Gastroesophageal sphincter (tissue), 4 donors: ENCODE measurements at places on chromosomes 4 and X.

- no peak for ATAC-seq
Measured at GRCh38 chr4:188660796-188661195, 521.6 kb downstream of the TRIML1 start.

DNA sequence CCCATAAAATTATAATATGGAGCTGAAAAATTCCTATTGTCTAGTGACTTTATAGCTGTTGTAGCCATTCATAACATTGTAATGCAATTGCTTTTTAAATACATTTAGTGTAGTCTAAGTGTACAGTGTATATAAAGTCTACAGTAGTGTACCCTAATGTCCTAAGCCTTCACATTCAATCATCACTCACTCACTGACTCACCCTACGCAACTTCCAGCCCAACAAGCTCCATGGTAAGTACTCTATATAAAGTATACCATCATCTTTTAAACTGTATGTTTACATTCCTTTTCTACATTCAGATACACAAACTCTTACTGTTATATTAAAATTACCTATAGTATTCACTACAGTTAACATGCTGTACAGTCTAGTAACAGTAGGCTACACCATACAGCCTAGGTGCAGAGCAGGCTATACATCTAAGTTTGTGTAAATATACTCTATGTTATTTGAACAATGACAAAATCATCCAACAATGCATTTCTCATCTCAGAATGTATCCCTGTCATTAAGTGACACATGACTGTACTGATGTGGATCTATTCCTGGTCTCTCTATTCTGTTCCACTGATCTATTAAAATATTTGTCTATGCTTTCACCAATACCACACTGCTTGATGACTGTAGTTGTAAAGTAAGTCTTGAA lies 33.7 kb downstream of the CLOCK start:
- ATAC-seq, result no peak

DNA sequence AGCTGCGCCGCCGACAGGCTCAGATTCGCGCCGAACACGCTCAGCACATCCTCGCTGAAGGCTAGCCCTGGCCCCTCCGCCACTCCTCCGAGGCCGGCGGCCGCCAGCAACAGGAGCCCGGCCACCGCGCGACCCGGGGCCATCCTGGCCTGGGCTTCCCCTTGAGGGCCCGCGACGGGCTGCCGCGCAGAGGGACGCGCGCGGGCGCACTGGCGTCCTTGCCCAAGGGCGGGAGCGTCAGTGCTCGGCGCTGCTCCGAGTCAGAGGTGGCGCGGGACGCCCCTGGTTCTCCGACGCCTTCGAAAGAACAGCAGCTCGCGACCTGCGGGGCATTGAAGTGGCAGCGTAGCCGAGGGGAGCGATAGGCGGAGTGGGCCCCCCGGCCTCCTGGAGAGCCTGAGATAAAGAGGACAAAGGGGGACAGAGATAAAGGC lies 745 bp downstream of the SLC39A8 start:
- peak; percentile 71 for ATAC-seq

DNA sequence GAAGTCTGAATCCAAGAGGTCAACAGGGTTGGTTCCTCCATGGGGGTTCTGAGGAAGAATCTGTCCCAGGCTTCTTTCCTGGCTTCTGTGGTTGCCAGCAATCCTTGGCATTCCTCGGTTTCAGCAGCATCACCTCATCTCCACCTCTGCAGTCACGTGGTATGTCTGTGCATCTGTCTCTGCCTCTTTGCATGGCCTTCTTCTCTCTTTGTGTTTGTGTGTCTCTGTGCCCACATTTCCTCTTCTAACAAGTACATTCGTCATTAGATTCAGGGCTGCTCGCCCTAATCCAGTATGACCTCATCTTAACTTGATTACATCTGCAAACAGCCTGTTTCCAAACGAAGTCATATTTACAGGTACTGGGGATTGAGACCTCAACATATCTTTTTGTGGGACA lies 114.0 kb downstream of the BCOR start:
- no peak for ATAC-seq

- ATAC-seq, result no peak
Measured at GRCh38 chr4:117324851-117325491, 239.6 kb upstream of the TRAM1L1 start.

DNA sequence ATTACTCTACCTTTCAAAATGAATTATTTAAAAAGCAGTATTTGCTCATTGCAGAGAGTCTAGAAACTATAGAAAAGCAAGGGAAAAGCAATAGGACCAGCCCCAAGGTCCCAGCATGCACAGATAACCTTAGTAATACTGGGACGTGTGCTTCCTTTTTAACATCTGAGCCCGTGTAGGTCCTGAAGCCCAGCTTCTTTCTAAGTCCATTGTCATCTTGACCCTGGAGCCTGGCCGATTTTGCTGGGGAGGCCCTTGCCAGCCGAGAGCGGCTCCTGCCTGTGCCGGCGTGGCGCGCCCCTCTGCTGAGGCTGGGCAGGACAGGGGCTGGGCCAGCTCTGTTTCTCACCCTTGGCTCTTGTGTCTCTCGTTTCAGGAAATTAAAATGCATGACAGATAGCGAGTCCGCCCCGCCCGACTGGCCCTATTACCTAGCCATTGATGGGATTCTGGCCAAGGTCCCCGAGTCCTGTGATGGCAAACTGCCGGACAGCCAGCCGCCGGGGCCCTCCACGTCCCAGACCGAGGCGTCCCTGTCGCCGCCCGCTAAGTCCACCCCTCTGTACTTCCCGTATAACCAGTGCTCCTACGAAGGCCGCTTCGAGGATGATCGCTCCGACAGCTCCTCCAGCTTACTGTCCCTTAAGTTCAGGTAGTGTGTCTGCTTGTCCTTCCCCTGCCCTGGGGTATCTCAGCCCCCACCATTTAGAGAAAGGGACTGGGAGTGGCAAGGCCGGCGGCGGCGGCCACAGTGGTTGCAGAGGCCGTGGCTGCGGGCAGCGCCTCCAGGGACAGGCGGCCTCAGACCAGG lies 4.1 kb downstream of the MSANTD1 start:
- no peak for ATAC-seq

- no peak for ATAC-seq
Measured at GRCh38 chr4:87738483-87738882, 60.9 kb upstream of the IBSP start.

- ATAC-seq, result peak; percentile 66
Measured at GRCh38 chr4:26206339-26206738, 114.5 kb upstream of the RBPJ start.

GRCh38 chrX:40303256-40304077 lies 205.7 kb upstream of the BCOR start:
- no peak for ATAC-seq

- ATAC-seq, result no peak
Measured at GRCh38 chr4:38313175-38313574, 350.8 kb upstream of the KLF3 start.

GRCh38 chr4:2085496-2085901 lies 26.4 kb downstream of the NAT8L start:
- ATAC-seq, result no peak
